Activated T-helper 2 cell treated with anti-CD3 and anti-CD28 coated beads, Interferon-gamma antibody, Interleukin-2, Interleukin-4, amounts not matched to agents 10 μg/mL and 5 μg/mL and 100 μg/mL, durations not matched to agents 14 hours and 24 hours and 36 hours (primary cell): ENCODE measurements at places on chromosomes 6 and 20. TPM values are rescaled to one million over a fixed set of nuclear protein-coding genes. Genes with fewer than 3 reads are reported as not detected.

APOBEC2 gene
- not detected in 2 replicates for total RNA-seq

LY6G6D gene
- total RNA-seq, result not detected in 2 replicates

GLO1 gene
- total RNA-seq, result 129 and 134 TPM in 2 replicates

SNAP25 gene
- 14.2 and 15.2 TPM in 2 replicates for total RNA-seq

TTLL9 gene
- not detected in 2 replicates for total RNA-seq

TBPL1 gene
- 29.7 and 31.2 TPM in 2 replicates for total RNA-seq

SPATS1 gene
- not detected in 2 replicates for total RNA-seq

PPT2 gene
- 11.5 and 12.7 TPM in 2 replicates for total RNA-seq

PTGIS gene
- total RNA-seq, result 31.0 and 31.3 TPM in 2 replicates

AFG1L gene
- total RNA-seq, result 4.7 and 5.5 TPM in 2 replicates

PXDC1 gene
- 1.1 and 1.2 TPM in 2 replicates for total RNA-seq

LY6G6F gene
- total RNA-seq, result not detected in 2 replicates

SCRT2 gene
- not detected in 2 replicates for total RNA-seq

DNA sequence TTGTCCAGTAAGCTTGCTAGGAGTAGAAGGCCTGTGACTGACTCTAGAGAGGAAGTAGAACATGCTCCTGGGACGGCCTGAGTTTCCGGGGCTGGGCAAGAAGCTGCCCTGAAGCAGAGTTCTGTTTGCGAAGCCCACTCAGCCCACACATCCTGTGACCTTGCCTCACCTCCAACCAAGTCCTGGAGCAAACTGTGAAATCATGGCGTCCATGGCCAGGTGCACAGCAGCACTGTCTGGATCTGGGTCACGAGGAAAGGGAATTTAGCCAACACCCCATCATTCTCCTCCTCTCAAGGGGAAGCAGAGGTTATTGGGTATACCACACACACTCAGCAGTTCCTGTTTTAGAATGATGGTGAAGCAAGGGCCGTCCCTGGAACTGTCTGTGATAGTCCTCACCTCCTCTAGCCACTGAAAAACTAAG is 87.5 kb downstream of the CRYBG1 start:
- DNase-seq, result no peak

GRCh38 chr6:37047689-37048402 is 42.4 kb downstream of the FGD2 start:
- no peak for DNase-seq

GRCh38 chr20:11700831-11701230 is 216.9 kb upstream of the BTBD3 start:
- DNase-seq, result no peak

DNA sequence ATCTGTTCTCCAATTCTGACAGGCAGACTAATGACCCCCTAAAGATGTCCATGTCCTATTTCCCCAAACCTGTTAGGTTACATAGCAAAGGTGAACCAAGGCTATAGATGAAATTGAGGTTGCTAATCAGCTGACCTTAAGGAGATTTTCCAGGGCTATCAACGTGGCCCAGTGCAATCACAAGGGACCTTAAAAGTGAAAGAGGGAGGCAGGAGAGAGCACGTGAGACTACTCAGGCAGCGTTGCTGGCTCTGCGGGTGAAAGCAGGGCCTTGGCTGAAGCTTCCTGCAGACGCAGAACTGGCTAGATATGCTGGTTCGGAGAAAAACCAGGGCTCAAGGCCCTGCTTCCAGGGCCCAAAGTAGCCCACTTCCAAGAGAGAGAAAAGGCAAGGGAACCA is 78.7 kb downstream of the NCOA7 start:
- no peak for DNase-seq

- DNase-seq, result no peak
Observed at GRCh38 chr6:70846207-70846835, 110.5 kb downstream of the B3GAT2 start.

DNA sequence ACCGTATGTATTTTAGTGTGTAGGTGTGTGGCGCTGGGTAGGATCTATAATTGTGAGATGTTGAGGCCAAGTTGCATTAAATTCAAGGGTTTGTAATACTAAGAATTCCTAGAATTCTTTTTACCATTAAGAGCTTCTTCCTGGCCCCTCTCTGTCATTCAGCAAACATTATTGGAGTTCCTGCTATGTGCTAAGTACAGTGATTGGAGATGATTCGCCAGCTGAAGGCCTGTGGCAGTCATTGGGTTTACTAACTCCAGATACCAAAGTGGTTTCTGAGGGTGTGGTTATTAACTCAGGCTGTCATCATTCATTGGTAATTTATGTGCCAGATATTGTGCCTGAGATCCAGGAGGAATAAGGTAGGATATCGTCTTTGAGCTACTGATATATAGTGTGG is 167.1 kb downstream of the LAMA2 start:
- DNase-seq, result no peak

- DNase-seq, result no peak
Observed at GRCh38 chr6:119073307-119074051, 5.0 kb downstream of the FAM184A start.

DNA sequence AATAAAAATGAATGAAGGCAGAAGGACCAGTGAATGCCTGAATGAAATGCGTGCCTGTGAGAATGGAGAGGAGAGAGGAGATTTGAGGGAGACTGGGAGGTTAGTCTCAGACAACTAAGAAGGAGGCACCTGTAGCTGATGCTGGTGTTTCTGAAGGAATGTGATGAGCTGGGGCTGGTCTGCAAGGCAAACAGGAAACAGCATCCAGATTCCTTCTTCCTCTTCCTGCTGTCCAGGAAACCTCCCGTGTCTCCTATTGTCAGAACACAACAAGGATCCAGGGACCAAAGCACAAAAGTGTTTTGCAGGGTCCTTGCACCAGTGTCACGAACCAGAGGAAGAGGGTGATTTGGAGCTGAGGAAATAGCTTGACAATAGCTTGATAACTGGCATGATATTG is 50.4 kb upstream of the TAB2 start:
- no peak for DNase-seq

DNA sequence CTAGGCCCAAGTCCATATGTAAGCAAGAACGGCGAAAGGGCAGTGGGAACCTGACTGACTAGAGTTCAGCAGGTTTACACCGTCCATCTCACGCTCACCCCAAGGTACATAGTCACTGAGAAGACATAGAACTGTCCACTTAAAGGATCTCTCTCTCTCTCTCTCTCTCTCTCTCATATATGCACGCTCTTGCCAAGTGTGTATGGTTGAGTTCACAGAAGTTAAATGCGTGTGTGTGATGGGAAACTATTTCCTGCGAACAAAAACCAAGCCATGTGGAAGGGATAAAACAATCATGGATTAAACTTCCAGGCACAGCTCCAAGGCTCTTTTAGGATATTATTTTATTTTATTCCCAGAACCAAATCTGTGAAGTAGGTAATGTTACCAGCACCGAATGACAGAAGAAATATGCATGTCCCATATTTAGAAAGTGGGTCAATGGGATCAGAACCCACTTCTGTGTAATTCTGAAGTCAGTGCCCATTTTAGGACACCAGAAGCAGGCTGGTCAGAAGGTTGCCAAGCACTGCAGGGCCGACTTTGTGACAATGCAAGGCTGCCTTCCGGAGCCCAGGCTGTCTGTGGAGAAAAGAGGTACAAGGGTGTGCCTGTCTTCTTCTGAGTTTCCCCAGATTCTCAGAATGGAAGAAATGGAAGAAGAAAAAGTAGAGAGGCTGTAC is 49.2 kb upstream of the MAP7 start:
- no peak for DNase-seq

GRCh38 chr6:167906899-167907298 is 80.2 kb downstream of the AFDN start:
- no peak for DNase-seq

GRCh38 chr6:134267917-134268361 is 50.0 kb downstream of the SGK1 start:
- DNase-seq, result no peak

DNA sequence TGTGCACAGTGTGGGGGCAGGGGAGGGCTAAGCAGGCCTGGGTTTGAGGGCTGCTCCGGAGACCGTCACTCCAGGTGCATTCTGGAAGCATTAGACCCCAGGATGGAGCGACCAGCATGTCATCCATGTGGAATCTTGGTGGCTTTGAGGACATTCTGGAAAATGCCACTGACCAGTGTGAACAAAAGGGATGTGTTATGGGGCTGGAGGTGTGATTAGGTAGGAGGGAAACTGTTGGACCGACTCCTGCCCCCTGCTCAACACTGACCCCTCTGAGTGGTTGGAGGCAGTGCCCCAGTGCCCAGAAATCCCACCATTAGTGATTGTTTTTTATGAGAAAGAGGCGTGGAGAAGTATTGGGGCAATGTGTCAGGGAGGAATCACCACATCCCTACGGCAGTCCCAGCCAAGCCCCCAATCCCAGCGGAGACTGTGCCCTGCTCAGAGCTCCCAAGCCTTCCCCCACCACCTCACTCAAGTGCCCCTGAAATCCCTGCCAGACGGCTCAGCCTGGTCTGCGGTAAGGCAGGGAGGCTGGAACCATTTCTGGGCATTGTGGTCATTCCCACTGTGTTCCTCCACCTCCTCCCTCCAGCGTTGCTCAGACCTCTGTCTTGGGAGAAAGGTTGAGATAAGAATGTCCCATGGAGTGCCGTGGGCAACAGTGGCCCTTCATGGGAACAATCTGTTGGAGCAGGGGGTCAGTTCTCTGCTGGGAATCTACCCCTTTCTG is 44.0 kb upstream of the TTPAL start:
- DNase-seq, result no peak

DNA sequence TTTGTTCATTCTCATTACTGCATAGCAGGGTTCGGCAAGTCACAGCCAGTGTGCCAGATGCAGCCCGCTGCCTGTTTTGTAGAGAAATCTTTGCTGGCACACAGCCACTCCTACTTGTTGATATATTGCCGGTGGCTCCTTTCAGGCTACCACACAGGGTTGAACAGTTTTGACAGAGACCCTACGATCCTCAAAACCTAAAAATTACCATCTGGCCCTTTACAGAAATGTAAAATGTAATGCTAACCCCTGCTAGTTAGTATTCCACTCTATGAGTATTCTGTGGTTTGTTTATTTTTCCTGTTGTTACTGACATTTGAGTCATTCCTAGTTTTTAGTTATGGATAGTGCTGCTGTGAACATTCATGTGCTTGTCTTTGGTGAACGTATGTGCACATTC is 11.5 kb downstream of the DHX35 start:
- DNase-seq, result no peak

GRCh38 chr6:10643201-10643651 is 51.2 kb downstream of the C6orf52 start:
- no peak for DNase-seq

DNA sequence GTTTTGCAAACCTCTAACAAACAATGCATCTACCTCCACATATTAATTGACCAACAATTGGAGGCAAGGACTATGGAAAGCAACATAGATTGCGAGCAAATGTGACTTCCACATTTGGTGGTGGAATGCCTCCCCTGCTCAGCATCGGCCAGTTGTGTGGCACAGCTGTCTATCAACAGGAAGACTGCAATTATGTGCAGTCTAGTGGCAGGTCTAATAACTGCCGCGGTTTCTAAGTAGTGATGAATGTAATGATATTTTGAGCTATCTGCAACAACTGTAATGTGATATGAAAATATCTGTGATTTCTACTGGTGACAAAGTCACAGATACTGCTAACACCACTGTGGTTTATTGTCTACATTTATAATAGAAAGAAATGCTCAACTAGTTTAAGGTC is 56.8 kb downstream of the NCR2 start:
- DNase-seq, result no peak

DNA sequence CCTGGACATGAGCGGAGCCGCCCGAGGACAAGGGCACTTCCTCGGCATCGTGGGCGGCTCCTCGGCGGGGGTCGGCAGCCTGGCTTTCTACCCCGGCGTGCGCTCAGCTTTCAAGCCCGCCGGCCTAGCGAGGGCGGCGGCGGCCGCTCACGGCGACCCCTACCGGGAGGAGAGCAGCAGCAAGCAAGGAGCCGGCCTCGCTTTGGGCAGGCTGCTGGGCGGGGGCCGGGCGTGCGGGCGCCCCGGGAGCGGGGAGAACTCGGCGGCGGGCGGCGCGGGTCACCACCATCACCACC is 6.7 kb downstream of the PRDM13 start:
- DNase-seq, result no peak

GRCh38 chr20:36214684-36215256 is 21.5 kb upstream of the AAR2 start:
- DNase-seq, result no peak

DNA sequence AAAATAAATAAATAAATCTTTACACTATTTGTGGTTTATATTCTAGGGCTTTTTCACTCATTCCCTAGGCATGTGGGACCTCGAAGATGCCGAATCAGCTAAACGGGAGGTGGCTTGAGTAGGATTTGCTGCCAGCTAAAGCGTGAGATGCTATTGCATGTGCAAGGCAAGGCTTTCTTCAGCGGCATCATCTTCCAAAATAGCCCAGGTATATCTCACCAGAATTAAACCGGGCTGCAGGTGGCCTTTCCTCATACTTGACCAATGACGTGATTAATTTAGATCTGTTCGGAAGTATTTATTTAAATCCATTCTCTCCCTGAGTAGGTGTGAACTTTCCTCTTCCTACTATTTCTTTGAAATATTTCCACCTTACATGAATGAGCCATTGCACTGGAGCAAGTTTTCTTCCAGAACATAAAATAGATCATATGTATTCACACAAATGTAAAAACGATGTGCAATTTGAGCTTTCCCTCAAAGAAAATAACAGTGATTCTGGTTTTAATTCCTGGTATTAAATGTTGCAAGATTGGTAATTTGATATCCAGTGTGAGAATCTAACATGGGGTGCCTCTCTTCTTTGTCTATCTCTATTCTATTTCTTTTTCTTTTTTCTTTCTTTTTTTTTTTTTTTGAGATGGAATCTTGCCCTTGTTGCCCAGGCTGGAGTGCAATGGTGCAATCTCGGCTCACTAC is 24.3 kb upstream of the ZNF217 start:
- no peak for DNase-seq

DNA sequence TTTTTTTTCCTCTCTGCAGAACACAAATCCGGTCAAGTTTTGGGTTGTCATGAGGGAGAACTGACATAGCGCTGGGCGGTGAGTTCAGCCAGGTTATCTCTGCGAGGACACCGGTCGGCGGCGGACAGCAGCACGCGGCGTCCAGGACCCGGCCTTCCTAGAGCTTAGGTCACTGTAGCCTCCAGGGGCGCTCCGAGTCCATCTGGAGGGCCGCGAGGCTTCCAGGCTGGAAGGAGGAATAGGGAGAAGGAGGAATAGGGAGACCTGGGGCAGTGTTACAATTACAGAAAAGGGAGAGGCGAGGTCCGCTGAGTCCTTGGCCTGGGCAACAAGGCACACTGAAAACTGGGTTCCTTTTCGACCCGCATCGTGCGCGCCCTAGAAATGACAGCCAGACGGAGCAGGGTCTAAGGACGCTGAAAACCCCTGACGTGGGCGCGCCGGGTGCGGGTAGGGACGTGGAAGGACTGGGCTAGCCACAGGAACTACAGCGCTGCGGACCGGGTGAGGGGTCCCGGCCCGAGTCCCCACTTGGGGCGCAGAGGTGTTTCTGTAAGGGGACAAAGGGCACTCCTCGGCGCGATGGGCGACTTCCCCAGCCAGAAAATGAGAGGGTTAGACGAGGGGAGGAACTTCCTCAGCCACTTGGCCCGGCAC is 536 bp upstream of the FNDC1 start:
- DNase-seq, result no peak
